Smooth muscle cell of the brain vasculature (primary cell): ENCODE measurements at places on chromosomes 7 and 10.

GRCh38 chr7:7553386-7553785 is 13.3 kb upstream of the MIOS start:
- DNase-seq, result no peak

- DNase-seq, result no peak
These were observed 136.6 kb downstream of the AHR start for GRCh38 chr7:17434841-17435692.

GRCh38 chr10:79044846-79045245 is 23.9 kb upstream of the ZMIZ1 start:
- DNase-seq, result no peak

- DNase-seq, result no peak
These were observed 266.4 kb upstream of the KLF14 start for GRCh38 chr7:131000389-131000788.

DNA sequence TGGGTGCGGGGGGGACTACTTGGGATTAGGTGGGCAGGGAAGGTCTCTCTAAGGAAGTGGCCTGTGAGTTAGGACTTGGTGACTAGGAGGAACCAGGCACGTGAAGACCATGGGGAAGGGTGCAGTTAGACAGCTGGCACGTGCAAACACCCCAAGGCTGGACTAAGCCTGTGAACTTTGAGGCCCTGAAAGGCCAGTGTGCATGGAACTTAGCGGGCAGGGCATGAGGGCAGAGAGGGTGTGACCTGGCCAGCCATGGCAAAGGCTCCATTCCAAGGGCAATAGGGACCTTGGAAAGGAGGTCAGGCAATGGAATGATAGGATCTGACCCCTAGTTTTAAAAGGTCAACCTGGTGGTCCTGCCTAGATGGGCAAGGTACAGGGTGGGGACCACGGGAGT is 158.4 kb upstream of the PCBD1 start:
- DNase-seq, result no peak

- DNase-seq, result no peak
These were observed 28.4 kb downstream of the ENTPD1 start for GRCh38 chr10:95784279-95784913.

- no peak for DNase-seq
These were observed 241.5 kb downstream of the WDR37 start for GRCh38 chr10:1297566-1298301.

DNA sequence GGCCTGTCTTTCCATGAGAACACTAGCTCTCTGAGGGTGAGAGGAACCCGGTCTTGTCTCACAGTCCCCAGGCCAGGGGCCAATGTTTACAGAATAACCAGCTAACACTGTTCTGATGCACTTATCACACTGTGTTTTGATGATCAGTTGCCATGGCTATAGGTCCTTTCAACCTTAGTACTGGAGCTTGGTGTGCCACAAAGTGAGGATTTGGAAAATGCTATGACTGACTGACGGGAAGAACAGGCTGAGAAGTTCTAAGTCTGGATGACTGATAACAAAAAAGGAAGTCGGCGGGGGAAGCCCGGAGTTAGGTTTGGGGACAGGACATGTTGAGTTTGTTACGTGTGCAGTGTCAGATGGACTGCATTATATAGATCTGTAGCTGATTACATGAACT is 141.8 kb downstream of the CTTNBP2 start:
- no peak for DNase-seq

DNA sequence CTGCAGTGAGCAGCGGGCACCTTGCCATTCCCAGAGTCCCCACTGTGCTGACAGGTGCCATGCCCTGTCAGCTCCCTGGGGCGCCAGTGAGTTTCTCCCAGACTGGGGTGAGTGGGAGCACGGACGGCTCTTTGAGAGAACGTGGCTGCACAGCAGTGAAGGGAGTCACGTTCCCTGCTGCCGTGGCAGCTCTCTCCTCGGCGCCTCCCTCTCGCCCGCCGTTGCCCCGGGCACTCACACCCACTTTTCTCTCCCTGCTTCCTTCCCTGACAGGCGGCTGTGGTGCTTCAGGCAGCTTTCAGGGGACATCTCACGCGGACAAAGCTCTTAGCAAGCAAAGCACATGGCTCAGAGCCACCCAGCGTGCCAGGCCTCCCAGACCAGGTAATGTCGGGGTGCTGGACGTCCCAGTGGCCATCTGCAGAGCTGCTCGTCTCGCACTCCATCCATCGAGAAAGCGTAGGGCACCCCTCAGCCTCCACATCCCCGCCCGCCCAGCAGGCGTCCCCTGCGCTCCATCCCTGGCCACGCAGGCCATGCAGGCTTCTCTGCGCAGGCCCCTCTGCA is 27.1 kb upstream of the TTYH3 start:
- no peak for DNase-seq

- DNase-seq, result no peak
These were observed 83.0 kb downstream of the EEPD1 start for GRCh38 chr7:36236073-36236472.
